IPS-NIHi11 (cell line): ENCODE measurements at places on chromosomes 2 and 18.
A peak's percentile ranks its signal among the peaks of the same experiment; 100 is the strongest.

DNA sequence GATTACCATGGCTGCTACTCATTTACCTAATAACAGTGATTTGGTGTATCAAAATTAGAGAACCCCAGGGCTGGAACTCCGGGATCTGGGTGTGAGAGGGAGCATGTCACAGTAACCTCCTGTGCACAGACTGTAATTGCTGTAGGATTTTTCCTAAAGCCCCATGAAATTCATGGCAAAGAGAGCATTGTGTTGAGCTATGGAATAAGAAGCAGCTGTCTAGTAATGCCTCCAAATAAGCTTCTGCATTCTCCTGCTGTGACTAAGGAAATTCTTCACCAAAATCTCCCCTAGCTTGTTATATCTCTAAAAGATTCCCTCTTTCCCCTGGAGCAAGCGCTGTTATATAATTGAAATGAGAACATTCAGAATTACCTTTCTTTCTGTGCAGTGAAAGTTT, 158.1 kb upstream of the SPATS2L start:
- no peak for DNase-seq

DNA sequence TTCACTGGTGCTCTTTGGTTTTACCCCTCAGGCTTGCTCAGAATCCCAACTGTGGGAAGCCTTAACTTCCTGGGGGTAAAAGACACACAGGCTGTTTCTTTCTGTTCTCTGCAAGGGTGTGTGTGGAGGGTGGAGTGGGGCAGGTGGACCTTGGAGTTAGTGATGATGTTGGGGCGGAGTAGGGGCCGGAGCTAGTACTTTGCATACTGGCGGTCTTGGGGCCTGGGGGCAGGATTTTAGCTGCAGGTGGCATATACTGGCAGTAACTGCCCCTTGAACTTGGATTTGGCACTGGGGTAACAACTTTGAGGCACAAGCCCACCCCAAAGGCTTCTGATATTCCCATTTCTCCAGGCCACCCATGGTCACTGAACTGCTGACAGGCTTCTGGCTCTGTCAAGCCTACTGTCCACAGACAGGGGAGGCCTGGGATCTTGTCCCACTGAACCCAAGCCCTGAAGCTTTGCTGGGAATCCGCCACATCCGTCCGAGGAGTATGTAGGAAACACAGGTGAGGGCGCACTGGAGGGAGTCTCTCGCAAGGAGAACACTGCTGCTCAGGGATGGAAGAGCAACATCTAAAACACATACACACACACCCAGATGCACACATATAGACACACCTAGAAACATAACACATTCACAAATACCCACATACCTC, 258.9 kb downstream of the DYSF start:
- DNase-seq, result no peak

DNA sequence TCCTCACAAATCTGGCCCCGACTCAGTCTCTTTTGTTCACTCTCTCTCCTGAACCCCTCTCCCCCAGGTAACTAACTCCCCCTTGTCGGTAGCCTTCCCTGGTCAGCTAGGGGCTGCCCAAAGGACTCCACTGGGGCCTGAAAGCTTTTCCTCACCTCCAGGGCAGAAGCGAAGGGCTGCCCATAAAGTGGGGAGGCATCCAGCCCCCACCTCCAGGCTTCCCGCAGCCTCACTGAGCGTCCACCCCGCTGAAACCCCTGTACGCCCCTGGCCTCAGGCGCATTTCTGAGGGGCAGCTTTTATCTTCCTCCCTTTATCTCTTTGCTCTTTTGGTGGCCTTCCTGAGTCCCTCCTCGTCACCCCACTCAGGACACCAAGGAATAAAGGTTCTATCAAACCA, 249.3 kb downstream of the CYP26B1 start:
- no peak for DNase-seq

DNA sequence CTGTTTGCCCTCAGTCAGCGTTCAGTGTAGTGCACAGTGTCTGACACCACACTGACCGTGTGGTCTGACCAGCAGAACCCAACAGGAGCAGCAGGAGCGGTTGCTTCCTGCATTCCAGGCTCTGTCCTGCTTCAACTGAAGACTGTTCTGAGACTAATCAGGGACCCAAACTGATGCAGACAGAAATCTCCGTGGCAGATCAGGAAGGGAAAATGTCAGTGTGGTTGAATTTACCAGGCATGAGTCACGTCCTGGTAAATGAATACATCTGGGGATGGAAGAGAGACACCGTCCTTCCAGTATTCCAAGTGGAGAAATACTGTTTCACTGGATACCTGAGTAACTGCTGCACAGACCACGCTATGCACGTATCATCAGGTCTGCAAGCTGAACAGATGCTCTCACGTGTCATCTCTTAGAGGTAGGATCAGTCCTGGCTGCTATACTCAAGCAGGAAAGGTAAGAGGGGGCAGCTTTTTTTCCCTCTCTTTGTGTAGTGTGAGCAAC, 223.6 kb upstream of the EPAS1 start:
- DNase-seq, result no peak

DNA sequence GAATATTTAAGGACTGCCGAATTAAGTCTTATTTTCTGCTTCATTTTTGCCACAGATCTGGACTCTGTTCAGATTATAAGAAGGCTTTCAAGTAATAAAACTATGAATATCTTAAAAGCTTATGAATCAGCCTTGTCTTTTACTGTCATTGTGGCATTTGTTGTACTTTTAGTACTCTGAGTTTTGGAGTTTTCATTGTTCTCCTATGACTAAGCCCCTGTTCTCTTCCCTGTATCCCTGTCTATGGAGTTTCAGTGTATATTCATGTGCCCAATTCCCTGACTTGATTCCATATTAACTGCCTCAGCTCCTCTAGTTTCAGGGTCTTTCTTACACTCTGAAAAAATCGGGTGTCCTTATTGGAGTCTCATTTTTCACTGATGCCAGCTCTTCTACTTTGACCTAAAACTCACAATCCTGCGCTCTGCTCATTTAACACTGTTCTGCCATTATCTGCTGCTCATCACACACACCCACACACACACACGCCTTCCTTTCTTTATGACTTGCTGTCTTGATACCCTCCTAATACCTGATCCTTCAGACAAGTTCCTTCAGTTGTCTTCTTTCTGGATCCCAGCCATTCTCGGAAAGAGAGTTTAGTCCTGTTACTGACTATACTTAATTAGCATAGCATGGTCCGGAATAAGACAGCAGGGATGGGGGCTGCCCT, 511.8 kb downstream of the CPS1 start:
- DNase-seq, result no peak

GRCh38 chr2:40955635-40956034, 503.7 kb upstream of the SLC8A1 start:
- DNase-seq, result no peak

DNA sequence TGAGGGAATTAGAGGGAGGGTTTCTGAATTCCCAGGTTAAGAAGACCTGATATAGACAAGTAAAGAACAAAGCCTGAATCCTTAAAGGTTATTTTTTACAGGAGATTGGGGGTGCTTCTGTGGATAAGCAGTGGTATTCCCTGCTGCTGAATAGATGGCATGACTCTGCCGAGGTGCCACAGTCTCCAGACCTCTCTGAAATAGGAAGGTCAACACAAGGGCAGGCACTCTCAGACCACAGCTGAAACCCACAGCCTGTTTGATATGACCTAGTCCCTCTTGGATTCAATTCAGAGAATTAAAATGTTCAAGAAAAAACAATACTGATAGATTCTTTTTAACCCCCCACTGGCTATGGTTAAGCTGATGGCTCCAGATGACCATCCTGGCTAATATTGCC, 259.3 kb downstream of the PTGR3 start:
- DNase-seq, result no peak

- no peak for DNase-seq
Measured at GRCh38 chr18:12840382-12840781, 43.7 kb downstream of the PTPN2 start.

- DNase-seq, result no peak
Measured at GRCh38 chr2:179911569-179911968, 50.2 kb upstream of the ZNF385B start.

DNA sequence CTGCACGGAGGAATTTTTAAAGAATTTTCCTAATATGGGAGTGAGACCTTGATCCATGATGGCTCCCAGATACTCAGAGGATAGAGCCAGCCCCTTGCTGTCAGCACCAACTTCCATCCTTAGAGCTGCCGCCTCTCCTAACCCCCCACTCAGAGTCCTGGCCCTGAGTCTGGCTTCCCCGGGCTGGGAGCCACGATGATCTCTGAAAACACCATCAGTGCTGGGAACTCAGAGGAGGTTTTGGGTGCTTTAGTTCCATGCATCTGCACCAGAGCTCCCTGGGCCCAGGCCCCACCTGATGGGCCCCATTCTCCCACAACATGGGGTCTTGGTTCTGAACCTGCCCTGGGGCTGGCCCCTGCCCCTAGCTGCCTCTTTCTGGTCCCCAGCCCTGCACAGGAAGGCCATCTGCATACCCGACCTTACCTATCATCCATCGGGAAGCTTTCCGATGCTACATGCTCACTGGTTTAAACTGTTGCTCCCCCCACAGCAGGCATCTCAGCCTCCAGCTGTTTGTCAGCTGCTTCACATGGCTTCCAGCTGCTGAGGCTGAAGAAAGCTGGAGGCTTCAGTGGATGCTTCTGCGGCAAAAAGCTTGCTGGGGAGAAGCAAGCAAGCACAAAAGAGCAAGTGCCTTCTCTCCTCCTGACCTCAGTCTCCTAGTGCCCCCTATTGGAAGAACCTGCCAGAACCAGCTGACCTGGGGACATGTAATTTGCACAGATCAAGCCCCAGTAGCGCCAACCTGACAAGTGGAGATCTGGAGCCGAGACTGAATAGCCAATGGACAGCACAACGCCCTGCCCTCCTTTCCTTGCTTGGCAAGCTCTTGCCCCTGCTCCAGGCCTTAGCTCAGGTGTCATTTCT, 24.2 kb upstream of the RHOB start:
- DNase-seq, result peak; percentile 49

DNA sequence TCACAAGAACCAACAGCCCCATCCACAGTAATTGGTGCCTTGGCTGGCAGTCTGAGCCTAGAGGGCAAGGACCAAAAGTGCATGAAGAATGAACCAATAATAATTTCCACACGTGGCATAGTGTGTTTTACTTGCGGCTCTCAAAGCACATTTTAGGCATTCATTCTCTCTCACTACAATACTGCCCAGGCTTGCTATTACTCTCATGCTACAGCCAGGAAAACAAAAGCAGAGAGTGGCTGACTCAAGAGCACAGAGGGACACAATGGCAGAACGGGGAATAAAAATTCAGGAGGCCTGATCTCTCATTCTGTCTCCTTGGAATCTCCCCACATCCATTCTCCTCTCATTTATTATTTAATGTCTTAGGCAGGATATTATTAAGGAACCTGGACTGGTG, 57.0 kb upstream of the NOL4 start:
- DNase-seq, result no peak

DNA sequence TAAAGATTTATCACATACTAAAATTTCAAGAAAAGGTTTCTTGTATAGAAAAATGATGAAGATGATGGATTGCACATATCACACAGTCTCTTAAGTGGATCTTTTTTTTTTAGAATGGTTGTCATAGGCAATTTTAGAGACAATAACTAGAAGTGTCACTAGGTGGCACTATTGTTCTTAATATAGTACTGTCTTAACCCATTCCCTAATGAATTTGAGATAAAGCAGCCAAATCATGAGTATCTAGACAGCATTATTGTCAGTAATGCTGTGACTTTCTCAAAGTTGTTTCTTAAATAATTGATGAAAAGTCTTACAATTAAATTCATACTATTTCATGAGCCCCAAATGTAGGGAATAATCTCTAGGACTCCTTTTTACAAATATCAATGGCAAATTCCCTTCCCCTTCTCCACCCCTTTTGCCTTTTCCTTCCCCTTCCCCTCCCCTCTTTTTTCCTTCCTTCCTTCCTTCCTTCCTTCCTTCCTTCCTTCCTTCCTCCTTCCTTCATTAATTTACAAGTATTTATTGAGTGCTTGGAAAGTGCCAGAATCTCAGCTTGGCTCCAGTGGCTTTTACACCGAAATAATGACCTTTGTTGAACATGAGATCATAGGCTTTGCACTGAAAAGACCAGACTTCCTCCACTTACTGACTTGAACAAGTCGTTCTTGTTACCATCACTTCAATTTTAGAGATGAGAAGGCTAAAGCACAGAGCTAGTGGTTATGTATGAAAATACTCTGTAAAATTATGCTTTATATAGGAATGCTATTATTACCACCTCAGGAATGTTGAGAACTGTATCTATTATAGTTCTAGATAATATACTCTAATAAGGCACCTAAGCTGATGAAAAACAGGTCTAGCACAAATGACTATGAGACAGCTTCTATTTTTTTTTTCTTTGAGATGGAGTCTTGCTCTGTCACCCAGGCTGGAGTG, 19.8 kb downstream of the MYL12B start:
- peak; percentile 36 for DNase-seq

- no peak for DNase-seq
Measured at GRCh38 chr2:220478305-220479058, 851.1 kb downstream of the SLC4A3 start.

DNA sequence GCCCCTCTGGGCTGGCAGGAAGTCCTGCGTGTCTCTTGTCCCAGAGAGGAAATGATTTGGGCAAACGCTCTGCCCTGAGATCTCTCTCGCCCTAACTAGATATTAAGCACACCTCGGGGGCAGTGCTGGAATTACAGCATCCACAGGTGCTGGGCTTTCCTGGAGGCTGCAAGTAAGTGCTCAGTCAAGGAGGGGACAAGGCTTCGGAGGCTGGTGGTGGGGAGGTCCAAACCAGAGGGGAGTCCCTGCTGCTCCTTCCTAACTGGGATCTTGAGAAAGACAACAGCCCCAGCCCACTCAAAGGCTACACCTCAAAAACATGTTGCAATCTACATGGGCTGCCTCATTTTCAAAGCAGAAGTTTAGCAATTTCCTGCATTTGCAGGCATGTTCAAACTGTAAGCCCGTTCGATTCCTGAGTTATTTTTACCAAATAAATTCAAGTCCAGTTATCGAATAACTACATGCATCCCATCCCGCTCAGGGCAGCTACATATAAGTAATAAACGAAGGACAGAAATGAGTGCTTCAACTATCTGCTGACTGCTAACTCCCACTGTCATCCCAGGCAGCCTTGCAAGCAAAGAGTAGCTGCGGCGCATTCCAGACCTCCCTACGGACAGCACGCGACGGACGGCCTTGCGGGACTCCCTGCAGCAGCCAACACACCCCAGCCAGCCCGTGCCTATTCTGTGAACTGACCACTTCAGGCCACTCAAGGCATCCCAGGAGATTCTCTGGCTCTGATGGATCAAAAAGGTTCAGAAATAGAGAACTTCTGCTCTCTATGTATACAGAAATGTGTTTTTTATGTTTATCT, 27.5 kb downstream of the ZNF516 start:
- DNase-seq, result no peak

GRCh38 chr2:53694096-53694771, 73.4 kb upstream of the CHAC2 start:
- DNase-seq, result no peak

DNA sequence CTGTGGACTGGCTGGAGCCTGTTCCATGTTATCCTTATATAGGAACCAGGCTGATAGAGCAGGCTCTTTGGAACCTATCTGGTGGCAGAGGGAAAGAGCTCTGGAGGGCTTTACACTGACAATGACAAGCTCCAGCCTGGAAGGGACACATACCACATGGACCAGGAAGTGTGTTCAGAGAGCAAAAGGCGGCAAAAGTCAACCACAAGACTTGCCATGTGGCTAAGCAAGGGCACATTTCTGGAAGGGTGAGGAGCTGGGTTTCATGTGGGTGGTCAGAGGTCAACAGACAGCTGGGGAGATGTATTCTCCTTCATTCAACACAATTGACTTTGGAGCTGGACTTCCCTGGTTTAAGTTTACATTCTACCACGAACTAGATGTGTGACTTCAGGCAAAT, 325.2 kb downstream of the DYSF start:
- DNase-seq, result no peak
